Right kidney (tissue), 9 donors: ENCODE measurements at places on chromosomes 6 and 20.

DNA sequence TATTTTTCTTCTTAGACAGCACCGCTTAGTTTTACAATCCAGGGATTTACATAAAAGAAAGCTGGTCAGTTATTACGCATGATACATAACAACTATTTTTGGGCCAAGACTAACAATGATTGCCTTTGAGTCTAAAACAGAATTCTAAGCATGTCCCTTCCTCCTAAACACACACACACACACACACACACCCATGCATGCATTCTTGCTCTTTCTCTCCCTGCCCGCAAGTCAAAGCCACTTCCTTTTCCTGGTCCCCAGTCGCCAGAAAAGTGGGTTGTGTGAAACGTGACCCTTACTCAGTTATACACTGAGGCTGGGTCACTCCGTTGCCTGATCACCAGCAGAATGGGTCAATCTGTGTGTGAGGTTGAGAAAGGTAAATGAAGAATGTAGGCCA is 31.4 kb downstream of the FYN start:
- no peak for DNase-seq

DNA sequence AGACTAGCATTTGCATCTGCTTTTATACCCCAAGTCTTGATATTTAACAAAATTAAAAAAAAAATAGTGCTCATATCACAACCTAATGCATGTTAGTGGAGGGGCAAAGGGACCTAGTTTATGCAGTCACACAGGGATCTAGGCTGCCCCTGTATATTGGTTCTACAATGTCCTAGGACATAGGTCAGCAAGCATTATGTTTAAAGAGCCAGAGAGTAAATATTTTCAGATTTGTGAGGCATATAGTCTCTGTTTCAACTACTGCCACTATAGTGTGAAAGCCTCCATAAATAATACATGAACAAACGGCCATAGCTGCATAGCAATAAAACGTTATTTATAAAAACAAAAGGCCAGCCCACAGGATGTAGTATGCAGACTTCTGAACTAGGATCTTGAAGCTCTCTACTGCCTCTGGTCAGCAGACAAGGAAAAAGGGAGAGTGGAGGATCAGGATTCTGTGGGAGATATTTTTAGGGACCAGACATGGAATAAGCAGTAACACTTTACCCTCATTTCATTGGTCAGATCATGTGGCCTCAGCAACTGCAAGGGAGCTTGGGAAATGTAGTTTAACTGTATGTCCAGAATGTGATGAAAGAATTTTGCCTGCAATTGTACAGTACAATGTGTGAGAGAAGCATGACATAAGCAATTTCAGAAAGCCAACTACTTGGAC is 414.2 kb upstream of the SPTLC3 start:
- peak; percentile 6 for DNase-seq

DNA sequence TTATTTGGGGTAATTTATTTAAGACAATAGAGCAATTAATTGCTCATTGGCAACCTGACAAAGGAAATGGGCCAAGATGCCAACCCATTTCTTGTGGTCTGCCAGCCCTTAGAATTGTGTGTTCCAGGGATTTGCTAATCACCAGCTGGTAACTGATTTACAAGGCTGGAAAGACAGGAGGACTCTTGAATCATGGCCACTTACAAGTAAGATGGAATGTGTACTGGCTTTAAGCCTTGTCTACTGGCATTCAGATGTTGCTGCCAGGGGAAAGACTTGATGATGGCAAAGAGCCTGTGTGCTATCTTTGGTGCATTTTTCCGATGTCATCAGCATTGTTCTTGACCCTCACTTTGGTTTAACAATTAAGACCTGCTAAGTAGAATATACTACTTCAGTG is 91.0 kb downstream of the BCKDHB start:
- no peak for DNase-seq

GRCh38 chr6:127279815-127280214 is 13.2 kb downstream of the RNF146 start:
- no peak for DNase-seq

DNA sequence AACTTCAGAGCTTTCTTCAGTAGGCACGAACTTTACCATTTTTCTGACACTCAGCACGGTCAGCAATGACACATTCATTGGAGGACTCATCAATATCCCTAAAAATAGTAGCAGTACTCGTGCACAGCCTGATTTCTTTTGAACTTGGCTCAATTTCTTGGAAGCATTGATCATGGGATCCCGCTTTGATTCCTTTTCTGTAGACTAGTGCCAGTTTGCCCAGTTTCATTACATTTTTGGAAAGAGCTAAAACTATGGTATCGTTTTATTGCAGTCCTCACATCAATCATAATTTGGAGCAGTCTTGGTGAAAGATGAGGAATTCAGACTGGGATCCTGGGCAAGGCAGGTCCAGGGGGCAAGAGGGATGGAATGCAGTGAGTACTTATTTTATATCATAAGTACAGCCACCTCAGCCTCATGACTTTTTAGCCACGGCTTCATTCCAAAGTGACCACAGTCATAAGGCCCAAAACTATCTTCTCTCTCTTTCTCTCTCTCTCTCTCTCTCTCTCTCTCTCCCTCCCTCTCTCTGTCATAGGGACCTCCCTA is 170.9 kb upstream of the AKAP12 start:
- peak; percentile 16 for DNase-seq

DNA sequence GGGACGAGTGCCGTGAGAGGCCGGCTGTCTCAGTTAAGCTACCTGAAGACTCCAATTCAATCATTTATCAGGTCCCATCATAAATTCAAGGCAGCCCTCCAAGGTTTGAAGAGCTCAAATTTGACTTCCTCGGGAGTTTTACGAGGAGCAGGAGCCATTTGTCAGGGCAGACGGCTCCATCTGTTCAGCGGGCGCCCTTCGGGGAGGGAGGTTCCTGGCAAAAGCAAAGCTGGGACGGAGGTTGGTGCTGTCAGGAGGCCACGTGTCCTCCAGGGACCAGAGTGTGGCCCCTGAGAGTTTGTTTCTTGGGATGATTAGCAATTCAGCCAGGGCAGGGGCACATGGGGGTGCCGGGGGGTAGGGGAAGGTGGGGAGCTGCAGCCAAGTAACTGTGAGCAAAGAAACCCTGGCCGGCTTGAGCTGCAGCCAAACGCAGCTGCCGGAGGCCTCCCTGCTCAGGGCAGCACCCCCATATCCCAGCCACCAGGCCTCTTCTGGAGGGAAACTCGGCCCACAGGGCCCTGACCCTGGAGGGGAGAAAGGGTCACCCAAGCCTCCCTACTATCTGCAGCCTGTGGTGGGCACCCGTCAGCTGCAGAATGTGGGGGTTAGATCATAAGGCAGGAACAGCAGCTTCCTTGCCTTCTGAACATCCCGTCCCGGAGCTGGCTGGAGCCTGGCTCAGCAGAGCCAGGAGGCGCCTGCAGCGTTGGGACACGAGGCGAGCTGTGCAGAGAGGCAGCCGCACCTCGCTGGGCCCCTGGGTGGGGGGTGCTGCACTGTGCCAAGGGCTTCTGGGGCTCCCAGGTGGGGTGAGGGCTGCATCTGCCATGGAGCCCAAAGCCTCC is 63.6 kb upstream of the GATA5 start:
- DNase-seq, result no peak

DNA sequence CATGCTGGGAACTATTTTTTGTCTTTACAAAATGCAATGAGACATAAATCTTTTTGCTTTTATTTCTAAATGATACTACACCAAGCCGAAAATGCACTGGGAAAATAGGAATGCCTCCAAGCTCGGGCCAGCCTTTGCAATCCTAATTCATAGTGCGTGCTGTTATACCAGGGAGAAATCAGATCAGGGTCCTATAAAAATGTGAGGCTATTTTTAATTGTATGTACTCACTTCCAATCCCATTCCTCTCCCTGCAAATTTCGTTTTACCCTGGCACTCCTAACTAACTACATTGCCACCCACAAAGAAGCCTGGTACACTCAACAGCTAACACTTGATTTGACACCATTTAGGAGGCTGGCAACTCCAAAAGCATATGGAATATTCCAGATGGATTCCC is 350.6 kb upstream of the ZFP64 start:
- no peak for DNase-seq

DNA sequence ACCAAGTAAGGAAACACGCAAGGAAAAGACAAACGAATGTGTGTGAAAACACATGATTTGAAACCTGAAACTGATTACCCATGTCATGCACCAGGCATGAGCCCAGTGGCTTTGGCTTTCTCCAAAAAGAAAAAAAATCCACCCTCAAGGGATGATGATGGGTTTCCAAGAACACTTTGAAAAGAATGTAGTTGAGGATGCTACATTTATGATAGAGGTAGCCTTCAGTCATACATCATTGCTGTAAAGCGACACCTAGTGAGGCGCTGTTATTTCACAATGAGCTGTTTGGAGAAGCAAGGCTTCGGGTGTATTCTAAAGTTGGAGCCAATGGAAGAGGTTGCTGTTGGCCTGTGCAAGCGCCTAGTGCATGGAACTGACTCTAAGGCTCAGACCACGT is 124.9 kb downstream of the SCML4 start:
- DNase-seq, result no peak
